ENCODE measurements at places on chromosomes 12 and 14.

- no peak for DNase-seq
Measured at GRCh38 chr14:51654533-51654845, 2.8 kb downstream of the FRMD6 start.

GRCh38 chr12:2813214-2814185 is 1.0 kb downstream of the ITFG2 start:
- peak; percentile 79 for DNase-seq

DNA sequence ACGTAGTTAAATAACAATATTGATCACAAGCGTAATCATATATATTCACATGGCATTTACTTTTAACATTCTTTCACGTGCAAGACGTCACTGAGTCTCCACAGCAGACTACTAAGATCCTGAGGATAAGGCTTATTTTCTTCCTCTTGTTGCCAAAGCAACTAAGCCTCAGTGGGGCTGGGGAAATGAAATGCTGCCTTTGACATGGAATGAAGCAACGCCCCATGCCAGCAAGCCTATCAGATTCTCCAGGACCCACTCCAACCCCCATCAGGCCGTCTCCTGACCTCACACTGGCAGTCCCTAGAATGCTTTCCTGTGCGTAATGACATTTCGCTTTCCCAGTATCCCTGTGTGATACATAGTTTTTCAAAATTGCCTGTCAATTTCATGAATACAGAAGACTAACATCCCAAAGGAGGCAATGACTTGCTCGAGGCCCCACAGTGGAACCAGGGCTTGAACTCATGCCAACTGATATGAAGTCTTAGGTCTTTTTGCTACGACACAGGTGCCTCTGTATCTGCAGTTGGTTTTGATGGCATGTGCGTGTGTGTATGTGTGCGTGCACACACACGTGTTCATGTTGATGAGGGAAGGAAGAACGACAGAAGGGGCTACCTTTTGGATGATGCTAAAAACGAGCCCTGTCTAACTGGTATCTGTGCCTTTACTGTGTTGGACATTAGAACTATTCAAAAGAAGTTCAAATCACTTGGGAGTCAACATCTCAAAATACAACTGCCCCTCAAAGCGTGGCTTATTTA is 239.1 kb downstream of the VRK1 start:
- peak; percentile 30 for DNase-seq

DNA sequence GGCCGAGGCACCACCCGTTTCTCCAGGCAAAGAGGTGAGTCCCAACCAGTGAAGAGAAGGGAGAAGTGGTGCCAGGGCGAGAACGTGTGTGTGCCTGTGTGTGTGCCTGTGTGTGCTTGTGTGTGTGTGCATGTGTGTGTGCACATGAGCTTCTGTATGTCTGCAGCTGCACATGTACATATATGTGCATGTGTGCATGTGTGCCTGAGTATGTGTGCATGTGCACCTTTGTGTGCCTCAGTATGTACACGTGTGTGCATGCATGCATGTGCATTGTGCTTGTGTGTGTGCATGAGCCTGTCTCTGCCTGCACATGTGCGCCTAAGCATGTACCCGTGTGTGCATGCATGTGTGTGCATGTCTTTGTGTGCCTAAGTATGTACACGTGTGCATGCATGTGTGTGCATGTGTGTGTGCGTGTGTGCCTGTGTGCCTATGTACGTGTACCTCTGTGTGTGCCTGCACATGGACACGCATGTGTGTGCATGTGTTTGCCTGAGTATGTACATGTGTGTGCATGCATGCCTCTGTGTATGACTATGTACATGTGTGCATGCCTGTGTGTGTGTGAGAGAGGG is 5.9 kb upstream of the GALNT9 start:
- no peak for DNase-seq

- DNase-seq, result no peak
Measured at GRCh38 chr12:98417266-98417665, 98.1 kb upstream of the TMPO start.

- no peak for DNase-seq
Measured at GRCh38 chr12:2247120-2247519, 194.3 kb downstream of the CACNA1C start.

DNA sequence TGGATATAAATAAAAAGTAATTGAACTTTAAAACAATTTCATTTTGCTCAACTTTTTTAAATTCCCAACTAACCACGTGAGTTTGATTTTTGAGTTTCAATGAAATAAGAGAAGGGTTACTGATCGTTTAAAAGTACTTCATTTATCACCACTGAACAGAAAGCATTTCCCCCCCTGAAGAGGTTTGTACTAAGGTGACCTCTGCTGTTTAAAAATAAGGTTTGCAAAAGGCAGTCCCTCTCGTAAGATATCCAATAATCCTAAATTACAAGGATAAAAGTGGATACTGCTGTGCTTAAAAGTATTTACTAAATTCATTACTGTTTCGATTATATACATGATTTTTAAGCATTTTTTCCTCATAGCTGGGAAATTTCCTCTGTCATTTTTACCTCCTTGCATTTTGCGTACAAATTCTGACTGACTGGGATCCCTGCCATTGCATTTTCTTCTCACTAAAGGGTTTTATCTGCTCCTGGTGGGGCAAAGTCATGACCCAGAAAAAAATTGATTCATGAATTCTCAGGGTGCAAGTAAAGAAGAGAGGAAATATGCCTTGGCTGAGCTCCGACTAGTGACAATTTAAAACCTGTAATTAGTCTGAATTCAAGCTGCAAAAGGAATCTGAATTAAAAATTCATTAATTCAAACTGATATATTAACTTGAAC is 463.8 kb downstream of the PRKD1 start:
- peak; percentile 24 for DNase-seq

DNA sequence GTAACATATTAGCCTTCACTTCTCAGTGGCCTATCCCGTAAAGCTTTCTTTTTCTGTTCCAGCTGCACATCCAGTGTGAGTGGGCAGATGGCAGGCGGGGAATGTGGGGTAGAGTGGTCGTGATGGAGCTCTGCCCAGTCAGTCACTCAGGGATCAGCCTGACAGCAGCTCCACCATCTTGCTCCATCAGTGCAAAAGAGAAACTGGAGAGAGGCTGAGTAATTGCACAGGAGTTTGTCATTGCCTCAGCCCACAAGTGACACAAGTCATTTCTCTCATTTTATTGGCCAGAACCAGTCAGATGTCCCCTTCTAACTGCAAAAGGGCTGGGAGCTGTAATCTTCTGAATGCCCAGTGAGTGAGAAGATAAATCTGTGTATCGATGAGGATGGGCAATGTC is 66.5 kb downstream of the ATP23 start:
- DNase-seq, result no peak

GRCh38 chr14:24416932-24417619 is 12.4 kb downstream of the CBLN3 start:
- DNase-seq, result no peak

GRCh38 chr14:97379091-97379531 is 581.9 kb downstream of the VRK1 start:
- DNase-seq, result peak; percentile 17

- DNase-seq, result no peak
Measured at GRCh38 chr12:22656376-22656775, 31.4 kb downstream of the ETNK1 start.

GRCh38 chr12:94916663-94917062 is 86.8 kb downstream of the NDUFA12 start:
- no peak for DNase-seq

DNA sequence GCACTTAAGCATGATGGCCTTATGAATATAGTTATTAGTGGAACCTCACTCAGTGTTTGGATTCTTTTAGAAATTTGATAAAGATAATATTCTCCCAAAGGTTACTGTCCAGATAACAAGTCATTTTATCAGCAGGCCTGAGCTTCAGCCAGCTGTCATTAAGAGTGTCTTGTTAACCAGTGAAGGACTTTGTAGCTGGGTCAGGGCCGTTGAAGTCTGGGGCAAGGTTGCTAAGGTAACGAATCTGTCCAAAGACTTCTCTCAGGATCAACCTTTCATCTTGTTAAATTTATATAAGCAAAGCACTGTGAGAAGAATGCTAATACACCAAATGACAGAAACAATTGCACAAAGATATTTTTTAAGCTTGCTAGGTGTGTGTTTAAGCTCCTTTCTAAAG is 271.3 kb upstream of the TMPO start:
- DNase-seq, result no peak

- no peak for DNase-seq
Measured at GRCh38 chr14:95314609-95315008, 5.1 kb downstream of the CLMN start.

GRCh38 chr12:179131-179884 is 34.6 kb downstream of the SLC6A12 start:
- DNase-seq, result no peak

DNA sequence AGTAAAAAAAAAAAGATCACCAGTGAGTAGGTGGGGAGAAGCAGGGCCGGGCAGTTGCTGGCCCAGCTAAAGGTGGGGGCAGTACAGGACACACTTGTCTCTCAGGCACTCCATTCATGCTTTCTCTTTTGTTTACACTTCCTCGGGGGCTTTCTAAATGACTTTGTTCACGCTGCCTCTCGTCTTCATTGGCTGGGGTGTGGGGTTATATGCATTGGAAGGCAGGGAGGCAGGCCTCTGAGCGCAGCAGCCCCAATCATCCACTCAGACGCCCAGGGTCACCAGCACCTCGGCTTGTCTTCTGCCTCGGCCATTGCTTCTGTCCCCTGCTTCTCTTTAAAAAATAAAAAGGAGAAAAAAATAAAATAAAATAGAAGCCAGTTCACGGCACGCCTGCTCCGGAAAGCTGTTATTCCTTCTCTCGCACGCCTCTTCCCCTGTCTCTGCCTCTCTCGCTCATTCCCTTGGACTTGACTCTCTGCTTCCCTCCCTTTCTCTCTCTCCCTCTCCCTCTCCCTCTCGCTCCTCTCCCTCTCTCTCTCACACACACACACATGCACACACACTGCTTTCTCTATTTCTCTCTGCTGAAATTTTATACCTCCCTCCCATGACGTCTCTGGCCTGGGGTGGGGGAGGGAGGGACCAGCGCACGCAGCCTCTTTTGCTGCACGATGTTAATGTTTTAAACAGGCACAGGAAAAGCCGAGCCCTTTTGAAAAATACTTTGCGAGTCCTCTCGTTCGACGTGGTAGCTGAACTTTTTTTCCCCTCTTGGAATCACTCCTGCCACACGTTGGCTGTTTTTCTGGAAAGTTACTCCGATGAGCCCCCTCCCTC is at the start of gene TGFB3:
Gene TGFB3 (minus strand): TSS at position 570 of the 840 bp plus-strand sequence. CDS start 1,102 bp downstream, outside the sequence.
- peak; percentile 55 for DNase-seq

- no peak for DNase-seq
Measured at GRCh38 chr12:69401940-69402339, 42.4 kb downstream of the YEATS4 start.

DNA sequence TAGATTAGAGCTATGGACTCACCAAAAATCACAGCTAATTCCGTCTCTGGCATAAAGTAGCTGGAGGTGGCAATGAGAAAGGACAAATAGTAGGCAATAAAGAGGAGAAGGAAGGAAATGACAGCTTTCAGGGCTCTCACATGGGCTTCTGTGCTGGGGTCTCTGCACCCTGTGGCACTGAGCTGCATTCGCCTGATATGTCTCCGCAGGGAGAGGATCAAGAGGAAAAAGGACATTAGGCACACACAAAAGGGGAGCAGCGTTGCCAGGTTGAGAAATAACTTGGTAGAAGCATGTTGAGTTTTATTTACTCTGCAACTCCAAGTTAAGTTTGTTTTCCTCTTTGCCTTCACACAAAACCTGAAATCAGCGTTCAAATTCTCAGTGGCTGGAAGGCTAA is 686 bp downstream of the TAS2R7 start:
- peak; percentile 21 for DNase-seq

GRCh38 chr12:116982791-116983411 is 72.2 kb downstream of the FBXW8 start:
- no peak for DNase-seq

- DNase-seq, result no peak
Measured at GRCh38 chr12:1213205-1213604, 222.2 kb downstream of the ERC1 start.

GRCh38 chr12:66740732-66741131 is 61.9 kb upstream of the GRIP1 start:
- DNase-seq, result no peak

DNA sequence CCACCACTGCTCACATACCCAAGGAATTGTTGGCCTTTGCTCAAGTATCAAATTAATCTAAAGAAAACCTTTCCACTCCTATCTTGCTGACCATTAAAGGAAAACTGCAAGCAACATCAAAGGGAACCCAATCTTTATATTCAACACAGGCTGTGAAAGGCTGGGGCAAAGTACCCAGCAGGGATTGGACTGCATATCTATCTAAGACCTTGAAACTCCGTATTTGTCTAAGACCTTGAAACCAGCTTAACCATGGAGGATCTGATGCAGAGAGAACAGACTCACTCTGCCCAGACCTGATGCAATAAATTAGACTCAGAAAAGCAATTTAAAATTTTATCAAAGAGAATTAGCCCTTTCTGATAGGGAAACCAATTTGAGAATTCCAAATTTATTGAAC is 102.2 kb downstream of the DIO2 start:
- no peak for DNase-seq

- no peak for DNase-seq
Measured at GRCh38 chr12:48602192-48602989, 32.5 kb upstream of the LALBA start.

GRCh38 chr14:95472819-95473251 is 43.6 kb downstream of the SYNE3 start:
- DNase-seq, result no peak

DNA sequence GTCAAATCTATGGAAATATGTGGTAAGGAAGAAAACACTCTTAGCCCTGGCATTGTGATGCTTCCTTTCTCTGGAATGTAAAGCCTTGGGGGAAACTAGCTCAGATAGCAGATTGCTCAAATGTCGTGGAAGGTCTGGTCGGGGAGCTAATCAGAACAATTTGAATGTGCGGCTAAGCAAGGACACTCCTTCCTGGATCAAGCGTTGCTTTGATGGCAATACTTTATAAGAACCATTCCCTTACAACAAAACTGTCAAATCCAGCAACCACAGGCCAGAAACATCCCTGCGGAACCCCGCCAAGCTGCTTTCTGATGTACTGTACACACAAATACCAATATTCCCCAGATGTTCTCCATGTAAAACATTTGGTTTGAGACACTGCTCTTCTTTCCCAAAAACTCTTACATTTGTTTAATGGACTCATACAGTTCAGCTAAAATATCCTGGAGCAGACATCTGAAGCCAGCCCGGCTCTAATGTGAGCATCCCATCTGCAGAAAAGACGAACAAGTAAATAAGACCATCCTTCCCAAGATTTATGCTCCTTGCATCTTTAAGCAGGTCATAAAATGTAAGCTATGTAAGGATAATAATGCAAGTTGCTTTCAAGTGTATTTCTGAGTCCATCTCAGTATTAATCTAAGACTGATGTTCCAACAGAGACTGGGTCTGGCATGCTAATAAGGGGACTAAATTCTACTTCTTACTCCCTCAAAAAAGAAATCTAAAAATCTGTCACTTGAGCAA is 20.2 kb downstream of the NUAK1 start:
- DNase-seq, result no peak

GRCh38 chr12:45336331-45336730 is 120.4 kb downstream of the ANO6 start:
- DNase-seq, result no peak

DNA sequence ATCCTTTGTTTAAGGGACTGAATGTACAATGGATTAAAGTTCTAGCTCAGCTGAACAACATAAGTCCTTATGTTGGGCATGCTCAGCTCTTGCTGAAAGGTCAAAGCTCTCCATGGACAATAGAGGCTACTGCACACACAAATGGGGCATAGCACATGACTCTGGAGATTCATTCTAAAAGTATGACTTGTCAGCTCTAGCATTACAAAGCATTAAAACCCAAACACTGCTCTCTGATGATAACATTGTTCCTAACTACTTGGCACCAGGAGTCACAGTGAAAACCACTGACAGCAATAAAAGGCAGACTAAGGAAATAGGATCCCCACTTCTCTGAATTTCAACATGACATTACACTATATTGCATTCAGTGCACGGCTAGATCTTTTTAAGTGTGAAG is 21.9 kb upstream of the FSCB start:
- no peak for DNase-seq

- no peak for DNase-seq
Measured at GRCh38 chr12:130540376-130540775, 175.7 kb downstream of the RIMBP2 start.
